Heart right ventricle (tissue), 16 donors: ENCODE measurements at places on chromosomes 11 and 22. TPM values are rescaled to one million over a fixed set of nuclear protein-coding genes. Genes with fewer than 3 reads are reported as not detected.

Gene TMPRSS13
- 0.03 TPM for polyA plus RNA-seq

Gene C11orf42
- polyA plus RNA-seq = not detected

Gene GP1BB
- 12.4 TPM for polyA plus RNA-seq

Gene SYNGR1
- polyA plus RNA-seq = 29.8 TPM

Gene PATE2
- polyA plus RNA-seq = not detected

Gene OR52E8
- not detected for polyA plus RNA-seq

Gene EFCAB6
- 0.25 TPM for polyA plus RNA-seq

Gene ARHGAP8
- 0.22 TPM for polyA plus RNA-seq

Gene DCDC1
- 0.01 TPM for polyA plus RNA-seq

Gene UVRAG
- polyA plus RNA-seq = 7.8 TPM

Gene GRIA4
- not detected for polyA plus RNA-seq

Gene CYTH4
- 4.0 TPM for polyA plus RNA-seq

Gene CARD18
- 0.07 TPM for polyA plus RNA-seq

Gene ALX4
- polyA plus RNA-seq = 0.01 TPM

Gene TUB
- 2.4 TPM for polyA plus RNA-seq

Gene SCGB1D2
- polyA plus RNA-seq = 0.64 TPM

Gene TMEM86A
- polyA plus RNA-seq = 2.0 TPM

Gene TRIM6
- 0.95 TPM for polyA plus RNA-seq

Gene ANGPTL5
- 0.09 TPM for polyA plus RNA-seq

Gene OR51B5
- polyA plus RNA-seq = not detected

Gene MPPED2
- polyA plus RNA-seq = 6.1 TPM

Gene LAYN
- 4.4 TPM for polyA plus RNA-seq

Gene PPP6R2
- polyA plus RNA-seq = 38.6 TPM

Gene MMP27
- polyA plus RNA-seq = not detected

Gene STK33
- polyA plus RNA-seq = 6.9 TPM

Gene RCOR2
- polyA plus RNA-seq = 4.4 TPM

Gene CTSC
- polyA plus RNA-seq = 16.6 TPM

Gene TEX12
- polyA plus RNA-seq = 0.06 TPM
